D341Med (cell line): ENCODE measurements at places on chromosomes 16 and 17.

DNA sequence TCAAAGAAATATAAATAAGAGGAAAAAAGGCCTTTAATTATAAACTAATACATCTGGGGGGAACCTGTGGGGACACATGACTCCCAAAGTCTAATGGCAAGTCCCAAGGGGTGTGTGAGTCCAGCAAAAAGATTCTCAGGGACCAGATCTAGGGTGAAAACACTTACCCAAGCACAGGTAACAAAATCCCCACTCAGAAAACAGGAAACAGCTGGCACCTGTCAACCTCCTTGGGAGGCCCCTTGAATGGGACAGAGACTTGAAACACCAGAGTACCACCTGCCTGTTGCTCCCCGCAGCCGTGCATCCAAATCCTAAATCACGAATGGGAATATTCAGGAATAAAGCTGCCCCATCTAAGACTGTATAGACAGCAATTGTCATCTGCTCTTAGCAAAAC lies 461.2 kb upstream of the CDH5 start:
- no peak for DNase-seq

DNA sequence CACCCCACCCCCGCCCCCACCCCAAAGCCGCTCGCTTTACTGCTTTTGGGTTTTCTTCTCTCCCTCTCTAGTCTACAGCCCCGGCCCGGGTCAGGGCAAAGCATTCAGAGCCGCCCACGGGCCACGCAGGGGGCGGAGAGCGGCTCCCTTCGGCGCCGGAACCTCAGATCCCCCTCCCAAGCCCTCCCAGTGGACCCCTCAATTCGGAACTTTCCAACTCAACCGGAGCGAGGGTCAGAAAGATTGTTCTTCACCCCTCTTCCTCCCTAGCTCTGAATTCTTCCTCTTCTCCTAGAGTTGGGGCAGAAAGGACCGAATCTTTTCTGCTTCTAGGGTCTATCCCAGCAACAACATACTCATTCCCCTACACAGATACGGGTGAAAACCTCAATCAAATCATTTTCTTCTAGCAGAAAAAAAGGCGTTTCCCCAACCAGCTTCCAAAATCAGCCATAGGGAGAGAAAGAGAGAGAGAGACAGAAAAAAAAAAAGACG lies 1.0 kb downstream of the HOXB2 start:
- no peak for DNase-seq

GRCh38 chr17:41211845-41212466 lies 14.5 kb upstream of the KRTAP9-2 start:
- DNase-seq, result no peak

GRCh38 chr17:59683283-59683682 lies 23.9 kb downstream of the PTRH2 start:
- DNase-seq, result no peak

GRCh38 chr16:7938175-7938574 lies 605.5 kb downstream of the RBFOX1 start:
- DNase-seq, result no peak

DNA sequence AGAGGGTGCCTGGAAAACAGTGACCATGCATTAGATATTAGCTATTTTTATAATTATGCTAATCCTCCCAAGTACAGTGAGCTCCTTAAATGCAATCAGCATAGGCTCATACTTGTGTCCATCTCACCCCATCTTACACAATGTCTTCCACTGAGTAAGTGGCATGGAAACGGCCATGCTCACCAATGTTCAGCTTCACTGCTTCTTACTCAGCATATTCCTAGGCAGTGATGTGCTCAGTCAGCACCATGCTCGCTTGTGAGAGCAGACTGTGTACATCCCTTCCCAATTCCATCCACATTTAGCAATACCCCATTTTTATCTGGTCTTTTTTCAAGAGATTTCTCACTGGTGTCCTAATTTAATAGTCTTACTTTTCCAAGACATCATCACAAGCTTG lies 454.8 kb upstream of the SOX9 start:
- no peak for DNase-seq

DNA sequence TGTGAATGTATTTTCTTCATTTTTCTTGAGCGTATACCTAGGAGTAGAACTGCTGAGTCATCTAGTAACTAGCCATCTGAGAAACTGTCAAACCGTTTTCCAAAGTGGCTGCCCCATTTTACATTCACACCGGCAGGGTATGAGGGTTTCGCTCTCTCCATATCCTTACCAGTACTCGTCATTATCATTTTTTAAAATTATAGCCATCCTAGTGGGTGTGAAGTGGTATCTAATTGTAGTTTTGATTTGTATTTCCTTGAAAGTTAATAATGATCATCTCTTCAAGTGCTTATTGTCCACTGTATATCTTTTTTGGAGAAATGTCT lies 6.0 kb downstream of the RNF157 start:
- no peak for DNase-seq

DNA sequence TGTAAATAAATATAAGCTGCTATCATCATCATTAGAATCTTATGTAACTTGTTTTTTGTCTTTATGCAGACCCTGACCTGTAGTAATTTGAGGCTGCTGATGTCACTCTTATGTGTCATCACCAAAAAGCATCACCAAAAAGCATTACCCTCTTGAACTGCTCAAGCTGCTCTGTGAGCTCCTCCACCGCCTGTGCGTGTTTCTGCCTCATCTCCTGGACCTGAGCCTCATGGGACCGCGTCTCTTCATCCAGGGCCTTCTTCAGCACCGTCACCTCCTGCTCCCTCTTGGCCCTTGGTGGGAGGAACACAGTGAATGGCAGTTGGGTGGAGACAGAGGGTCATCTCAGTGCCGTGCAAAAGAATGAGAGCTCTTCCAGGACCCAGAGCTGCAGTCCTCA lies 82.4 kb downstream of the NDE1 start:
- DNase-seq, result no peak

DNA sequence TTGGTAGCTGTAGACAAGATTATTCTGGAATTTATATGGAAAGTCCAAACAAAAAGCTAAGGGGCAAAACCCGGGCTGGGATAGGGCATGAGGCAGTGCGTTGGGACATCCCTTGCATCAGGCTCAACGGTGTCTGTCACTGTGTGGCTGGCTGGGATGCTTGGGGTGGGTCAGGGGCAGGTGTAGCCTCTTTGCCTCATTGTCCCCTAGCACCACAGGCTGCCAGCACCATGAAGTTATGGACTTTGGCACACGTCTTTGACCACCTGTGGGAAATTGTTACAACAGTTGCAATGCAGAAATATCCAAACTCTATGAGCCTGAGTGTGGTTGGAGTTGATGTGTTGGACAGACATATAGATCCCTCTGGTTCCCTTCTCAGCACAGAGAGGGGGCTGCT lies 32.8 kb upstream of the MARCHF10 start:
- DNase-seq, result no peak

GRCh38 chr16:29849505-29849904 lies 13.5 kb downstream of the CDIPT start:
- DNase-seq, result no peak

DNA sequence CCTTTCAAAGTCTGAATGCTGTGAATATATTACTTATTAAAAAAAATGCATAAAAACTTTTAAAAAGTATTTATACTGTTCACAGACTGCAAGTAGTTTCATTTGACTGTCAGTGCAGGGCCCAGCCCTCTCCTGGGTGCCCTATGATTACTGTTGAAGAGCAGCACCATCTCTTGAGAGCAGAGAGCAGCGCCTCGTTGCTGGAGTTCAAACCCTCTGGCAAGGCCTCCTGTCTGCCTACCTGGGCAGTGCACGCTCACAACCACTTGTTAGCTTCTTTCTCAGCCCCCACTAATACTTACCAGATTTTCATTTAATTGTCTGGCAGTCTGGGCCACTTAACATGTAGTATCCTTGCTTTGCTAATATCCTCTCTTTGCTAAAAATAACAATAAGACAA lies 233.4 kb downstream of the PHKB start:
- no peak for DNase-seq

GRCh38 chr17:73132085-73132492 lies 32.7 kb upstream of the SSTR2 start:
- DNase-seq, result no peak

DNA sequence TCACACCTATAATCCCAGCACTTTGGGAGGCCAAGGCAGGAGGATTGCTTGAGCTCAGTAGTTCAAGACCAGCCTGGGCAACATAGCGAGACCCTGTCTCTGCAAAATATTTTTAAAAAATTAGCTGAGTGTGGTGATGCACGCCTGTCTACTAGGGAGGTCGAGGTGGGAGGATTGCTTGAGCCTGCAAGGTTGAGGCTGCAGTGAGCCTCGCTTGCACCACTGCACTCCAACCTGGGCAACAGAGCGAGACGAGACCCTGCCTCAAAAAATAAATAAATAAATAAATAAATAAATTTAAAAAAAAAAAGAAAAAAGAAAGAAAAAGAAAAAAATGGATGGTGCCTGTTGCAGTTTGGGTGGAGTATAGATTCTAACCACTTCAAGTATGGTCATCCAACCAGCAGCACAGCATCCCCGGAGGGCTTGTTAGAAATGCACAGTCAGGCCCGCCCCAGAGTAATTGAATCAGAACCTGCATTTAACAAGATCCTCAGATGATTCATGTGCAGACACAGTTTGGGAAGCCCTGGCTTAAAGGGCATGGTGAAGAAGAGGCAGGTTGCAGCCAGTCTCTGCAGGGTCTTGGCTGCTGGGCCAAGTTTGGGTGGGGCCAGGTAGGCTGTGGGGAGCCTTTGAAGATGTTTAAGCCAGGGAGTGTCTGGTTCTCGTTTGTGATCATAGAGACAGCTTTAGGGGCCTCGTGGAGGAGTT lies 40.8 kb downstream of the MRC2 start:
- DNase-seq, result peak; percentile 33

- DNase-seq, result no peak
Measured at GRCh38 chr17:44207743-44208142, 8.1 kb upstream of the ATXN7L3 start.

DNA sequence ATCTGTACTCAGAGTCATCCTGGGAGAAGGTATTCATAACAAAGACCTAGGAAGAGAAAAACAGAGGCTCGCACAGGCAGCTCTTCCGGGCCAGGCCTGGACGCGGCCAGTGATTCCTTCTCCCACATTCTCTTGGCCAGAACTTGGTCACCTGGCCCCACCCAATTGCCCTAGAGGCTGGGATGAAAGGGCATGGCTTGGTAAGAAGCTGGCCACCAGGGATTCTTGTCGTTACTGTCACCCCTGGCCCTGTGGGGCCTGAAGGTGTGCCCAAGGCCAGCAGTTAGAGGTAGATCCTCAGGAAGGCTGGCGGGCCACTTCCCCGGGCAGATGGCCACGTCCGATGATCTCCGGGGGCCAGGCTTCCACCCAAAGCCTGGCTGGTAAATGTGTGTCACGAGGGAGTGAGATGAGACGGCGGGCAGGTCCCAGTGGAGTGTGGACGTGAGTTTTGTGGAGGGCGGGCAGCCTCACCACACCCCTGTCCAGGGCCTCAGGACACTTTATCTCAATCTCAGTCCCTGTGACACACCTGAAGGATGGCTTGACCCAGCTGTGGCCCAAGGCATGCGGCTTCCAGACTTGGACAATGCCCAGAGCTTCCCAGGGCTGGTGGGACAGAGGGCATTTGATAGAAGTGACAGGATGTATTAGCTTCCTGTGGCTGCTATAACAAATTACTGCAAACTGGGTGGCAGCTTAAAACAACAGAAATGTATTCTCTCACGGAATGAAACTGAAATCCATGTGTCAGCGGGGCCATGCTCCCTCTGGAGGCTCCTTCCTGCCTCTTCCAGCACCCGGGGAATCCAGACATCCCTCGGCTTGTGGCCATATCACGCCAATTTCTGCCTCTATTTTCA lies 66.3 kb upstream of the GSE1 start:
- no peak for DNase-seq

- DNase-seq, result no peak
Measured at GRCh38 chr17:2151358-2152033, 96.6 kb downstream of the HIC1 start.

GRCh38 chr17:80443916-80444643 lies 29.1 kb downstream of the ENDOV start:
- no peak for DNase-seq

DNA sequence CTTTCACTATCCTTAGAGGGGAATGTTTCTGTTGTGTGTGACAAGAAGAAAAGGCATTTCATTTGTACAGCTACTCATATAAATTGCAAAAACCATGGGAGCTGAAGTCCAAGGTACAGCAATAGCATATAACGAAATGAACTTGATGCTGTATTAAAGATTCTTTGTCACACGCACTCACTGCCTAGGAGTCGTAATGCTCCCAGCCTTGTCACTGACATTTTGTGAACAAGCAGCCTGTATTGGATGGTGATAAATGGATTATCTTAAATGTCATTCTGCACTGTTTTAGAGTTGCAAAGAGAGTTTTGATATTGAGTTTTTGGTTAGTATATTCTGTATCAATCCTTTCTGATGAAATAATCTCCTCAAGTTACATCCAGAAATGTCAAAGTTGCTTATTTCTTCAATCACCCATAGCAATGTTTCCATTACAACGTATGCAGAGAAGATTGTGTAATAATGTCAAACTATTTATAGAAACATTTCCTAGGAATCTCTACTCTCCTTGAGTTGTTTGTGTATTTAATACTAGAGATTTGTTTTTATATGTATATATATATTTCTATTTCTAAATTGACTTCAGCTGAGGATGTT lies 270.6 kb downstream of the FTO start:
- no peak for DNase-seq

- no peak for DNase-seq
Measured at GRCh38 chr17:34252444-34253138, 2.5 kb upstream of the CCL2 start.

DNA sequence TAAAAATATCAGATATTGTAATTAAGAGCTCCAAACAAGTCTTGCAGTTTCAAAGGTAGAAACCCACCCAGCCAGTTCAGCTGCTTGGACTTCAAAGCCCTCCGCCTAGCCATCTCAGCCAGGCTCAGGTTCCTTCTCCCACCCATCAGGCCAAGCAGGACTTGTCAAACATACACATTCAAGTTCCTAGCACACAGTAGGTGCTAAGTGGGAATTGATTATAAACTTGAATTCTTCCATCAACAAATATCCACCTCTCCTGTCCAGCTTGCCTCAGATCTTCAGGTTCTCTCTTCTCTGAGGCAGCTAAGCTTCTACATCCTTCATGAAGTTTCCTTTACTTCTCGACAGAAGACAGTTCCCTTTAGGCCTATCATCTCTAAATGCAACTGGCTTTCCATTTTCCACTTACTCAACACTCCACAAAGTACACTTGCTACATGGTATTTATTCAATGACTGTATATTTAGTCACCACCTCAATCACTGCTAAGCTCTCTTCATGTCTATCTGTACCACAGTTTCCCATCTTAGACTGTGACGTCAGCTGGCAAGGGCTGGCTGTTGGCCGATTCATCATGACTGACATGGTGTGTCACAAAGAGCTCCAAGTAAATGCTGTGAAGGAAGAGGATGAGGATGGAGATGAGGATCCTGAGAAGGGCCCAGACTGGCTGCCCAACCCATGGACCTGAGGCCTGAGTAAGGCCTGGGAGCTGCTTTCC lies 13.3 kb upstream of the COG7 start:
- DNase-seq, result no peak

- DNase-seq, result peak; percentile 94
Measured at GRCh38 chr17:78708510-78708973, 73.5 kb downstream of the CYTH1 start.
